Bronchial epithelial cell (primary cell): ENCODE measurements at places on chromosomes 13 and 19. TPM values are rescaled to one million over a fixed set of nuclear protein-coding genes. Genes with fewer than 3 reads are reported as not detected.

GRCh38 chr19:21110183-21110582 lies 28.2 kb downstream of the ZNF714 start:
- no peak for DNase-seq

GRCh38 chr13:46229251-46229650 lies 17.5 kb downstream of the LRRC63 start:
- DNase-seq = no peak

GRCh38 chr13:73508841-73509240 lies 450.0 kb downstream of the KLF5 start:
- DNase-seq = no peak

GRCh38 chr13:97914540-97914939 lies 38.9 kb upstream of the IPO5 start:
- DNase-seq = no peak

DNA sequence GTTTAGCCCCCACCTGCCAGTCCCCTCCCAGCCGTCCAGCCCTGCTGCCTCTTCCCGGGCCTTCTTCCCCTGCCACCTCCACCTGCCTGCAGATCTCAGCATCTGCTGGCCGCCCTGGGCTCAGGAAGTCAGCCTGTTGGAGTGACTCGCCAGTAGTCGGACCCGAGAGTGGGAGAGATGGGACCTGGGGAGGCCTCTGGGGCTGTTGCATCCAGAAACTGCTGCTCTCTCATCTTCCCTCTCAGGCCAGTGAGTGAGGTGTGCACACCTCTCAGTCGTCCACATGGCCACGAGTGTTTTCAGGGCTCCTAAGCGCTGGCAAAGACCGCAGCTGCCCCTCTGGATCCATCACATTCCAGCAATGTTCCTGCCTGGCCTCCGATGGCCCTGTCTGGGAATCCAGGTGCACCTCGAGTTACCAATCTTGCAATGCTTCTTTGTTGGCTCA lies 151.8 kb upstream of the SOX1 start:
- no peak for DNase-seq

DNA sequence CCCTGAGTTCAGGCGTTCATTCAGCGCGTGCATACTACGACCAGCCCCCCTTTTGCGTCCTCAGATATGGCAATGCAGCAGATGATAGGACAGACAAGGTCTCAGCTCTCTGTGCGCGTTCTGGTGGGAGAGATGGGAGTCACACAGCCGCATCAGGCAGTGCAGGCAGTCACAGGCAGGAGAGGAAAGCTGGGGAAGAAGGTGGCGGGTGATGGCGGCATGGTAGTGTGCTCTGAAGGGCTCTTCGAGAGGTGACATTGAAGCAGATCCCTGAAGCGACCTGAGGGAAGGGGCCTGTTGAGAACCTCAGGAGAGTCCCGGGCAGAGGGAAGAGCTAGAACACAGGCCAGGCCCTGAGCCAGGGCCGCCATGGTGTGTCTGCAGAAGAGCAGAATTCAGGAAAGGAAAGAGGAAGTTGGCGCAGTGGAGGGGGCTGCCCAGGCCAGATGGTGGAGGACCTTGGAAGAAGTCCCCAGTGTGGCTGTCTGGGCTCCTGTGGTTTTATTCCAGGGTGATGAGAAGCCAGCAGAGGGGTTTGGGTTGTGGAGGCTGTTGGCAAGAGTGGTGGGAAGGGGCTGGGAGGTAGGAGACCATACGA lies 3.5 kb downstream of the USF2 start:
- DNase-seq = no peak

DNA sequence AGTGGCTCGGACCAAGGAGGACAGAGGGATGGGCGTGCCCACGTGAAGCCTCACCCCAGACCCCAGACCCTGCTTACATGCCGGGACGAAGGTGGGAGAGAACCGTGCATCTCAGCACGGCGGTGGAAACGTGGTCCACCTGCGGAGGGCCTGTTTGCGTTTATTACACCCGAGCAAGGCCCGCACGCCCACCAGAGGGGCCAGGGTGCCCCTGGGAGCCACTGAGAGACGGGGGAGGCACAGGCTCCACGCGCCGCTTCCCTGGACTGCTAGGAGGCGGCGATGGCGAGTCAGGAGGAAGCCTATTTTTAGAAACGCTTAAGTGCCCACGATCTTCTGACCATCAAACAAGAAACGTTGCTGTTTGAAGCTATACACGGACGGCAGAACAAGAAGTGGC lies 80.7 kb downstream of the ATP11A start:
- no peak for DNase-seq

GRCh38 chr13:95564733-95565291 lies 12.3 kb downstream of the CLDN10 start:
- peak; percentile 89 for DNase-seq

DNA sequence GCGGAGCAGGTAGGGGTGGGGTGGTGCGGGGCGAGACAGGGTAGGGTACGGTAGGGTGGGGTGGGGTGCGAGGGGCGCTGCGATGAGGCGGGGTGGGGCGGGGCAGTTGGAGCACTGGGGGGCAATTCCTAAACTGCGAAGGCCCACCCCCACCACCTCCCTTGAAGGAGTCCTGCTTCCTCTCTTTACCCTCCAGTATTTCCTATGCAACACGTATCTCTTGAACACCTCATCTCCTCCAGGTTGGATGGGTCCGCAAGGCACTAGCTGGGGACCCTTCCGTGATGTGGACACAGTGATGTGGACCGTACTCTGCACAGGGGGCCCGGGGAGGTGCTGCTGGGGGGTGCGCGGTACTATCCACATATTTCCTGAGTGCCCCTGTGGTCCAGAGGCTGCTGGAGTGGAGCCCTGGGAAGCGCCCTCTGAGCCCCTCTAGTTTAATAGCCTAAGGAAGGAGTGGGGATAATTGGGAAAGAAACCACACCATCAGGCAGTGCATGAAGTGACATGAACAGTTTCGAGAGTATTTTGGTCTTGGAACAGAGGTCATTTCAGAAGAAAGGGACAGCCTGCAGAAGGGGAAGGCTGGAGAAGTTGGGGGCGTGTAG lies 1.1 kb downstream of the IL17D start:
- DNase-seq = no peak

DNA sequence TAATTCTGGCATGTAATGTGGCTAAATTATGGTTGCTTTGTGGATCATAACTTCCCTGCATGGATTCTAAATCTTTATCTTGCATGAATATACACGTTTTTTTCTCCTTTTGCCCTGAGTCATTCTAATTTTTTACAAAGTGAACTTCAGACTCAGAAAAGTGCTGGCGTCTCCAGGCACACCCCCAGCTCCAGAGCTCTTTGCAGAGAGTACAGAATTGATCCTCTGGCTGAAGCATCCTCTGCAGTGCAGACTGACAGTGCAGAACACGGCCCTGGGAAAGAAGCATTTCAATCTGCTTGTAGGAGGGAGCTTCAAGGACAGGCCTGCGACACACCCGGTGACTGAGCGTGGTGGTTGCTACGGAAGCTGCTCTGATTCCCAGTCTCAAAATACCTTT lies 228.1 kb downstream of the FGF9 start:
- no peak for DNase-seq

- no peak for DNase-seq
These were observed at the start of gene ADPRHL1 for GRCh38 chr13:113452942-113453901. Gene ADPRHL1, minus strand, starts transcription at chr13:113453488. Its CDS starts 51 bp downstream, at chr13:113453437.

DNA sequence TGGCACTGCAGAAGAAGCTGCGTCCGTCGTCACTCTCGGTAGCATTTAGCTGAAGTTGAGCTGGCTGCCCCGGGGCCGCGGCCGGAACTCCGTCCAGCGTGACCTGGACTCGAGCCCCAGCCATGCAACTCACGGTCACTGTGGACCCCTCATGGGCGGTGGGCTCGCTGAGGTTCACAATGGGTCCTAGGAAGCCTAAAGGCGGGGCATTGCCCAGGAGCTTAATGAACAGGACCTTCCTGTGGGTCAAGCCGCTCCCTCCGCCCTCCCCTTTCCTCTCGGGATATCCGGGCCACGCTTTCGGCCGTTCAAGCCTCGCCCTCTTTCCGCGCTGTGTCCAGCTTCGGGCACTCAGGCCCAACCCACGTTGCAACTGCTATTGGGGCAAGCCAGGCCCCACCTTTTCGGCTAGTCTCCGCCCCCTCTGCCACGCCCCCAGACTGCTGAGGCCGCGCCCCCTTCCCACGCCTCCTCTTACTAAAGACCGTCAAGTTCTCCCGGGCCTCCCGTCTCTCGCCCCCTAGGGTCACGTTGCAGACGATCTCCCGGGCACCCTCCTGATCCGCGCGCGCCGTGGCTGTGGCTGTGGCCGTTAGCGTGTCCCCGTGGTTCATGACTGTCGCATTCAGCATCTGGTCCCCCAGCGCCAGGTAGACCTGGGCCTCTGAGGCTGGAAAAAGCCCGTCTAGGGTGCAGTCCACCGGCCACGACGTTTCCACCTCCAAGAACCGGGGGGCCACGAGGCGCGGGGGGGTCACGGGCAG lies 1.4 kb upstream of the RAVER1 start:
- DNase-seq = peak; percentile 86

- DNase-seq = peak; percentile 99
These were observed 216.5 kb downstream of the EFNB2 start for GRCh38 chr13:106318941-106319411.

DNA sequence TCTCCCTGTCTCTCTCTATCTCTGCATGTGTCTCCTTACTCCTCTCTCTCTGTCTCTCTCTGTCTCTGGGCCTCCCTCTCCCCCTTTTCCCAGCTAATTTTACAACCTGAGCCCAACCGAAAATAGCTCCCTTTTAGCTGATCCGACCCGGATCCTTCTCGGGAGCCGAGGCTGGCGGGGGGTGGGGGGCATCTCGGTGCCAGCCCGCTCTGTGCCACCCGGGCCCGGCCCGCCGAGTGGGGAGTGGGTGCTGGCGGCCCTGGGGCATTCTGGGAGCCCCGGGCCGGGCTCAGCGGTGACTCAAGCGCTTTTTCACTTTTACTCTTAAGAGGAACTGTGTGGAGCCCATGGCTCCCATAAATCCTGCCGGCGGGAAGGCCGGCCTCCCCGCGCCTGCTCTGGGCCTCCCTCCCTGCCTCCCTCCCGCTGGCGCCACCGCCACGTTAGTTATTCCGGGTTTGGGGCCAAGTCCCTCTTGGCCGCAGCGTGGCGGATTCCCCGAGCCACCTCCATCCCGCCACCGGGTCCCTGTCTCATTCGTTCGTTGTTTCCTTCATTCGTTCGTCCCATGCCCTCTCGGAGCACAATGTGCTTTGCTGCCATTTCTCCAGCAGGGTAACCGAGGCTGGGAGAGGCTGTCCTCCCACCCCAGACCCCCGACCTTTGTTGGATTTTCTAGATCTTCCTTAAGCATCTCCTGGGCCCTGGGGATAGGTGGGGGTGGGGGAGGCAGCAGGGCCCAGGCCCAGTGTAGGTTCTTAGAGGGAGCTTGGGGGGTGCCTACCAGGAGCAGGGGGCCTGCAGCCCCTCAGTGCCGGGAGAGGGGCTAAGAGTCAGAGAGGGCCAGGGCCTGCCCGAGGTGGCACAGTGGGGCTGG lies 3.2 kb downstream of the NFIC start:
- DNase-seq = no peak

DNA sequence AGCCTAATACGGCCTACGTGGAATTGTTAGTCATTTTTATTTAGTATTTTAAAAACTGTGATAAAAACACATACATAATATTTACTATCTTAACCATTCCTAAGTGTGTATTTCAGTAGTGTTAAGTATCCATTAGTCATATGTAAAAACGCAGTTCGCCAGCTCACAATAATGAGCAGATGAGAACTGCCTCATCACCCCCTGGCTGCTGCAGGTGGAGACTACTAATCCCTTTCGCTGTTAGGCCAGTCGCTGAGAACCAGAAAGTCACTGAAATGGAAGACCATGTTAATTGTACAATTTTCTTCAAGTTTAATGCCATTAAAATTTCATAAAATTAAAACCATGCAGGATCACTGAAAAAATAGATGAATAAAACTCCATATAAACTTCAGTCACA lies 1.6 kb downstream of the ESD start:
- peak; percentile 37 for DNase-seq

DNA sequence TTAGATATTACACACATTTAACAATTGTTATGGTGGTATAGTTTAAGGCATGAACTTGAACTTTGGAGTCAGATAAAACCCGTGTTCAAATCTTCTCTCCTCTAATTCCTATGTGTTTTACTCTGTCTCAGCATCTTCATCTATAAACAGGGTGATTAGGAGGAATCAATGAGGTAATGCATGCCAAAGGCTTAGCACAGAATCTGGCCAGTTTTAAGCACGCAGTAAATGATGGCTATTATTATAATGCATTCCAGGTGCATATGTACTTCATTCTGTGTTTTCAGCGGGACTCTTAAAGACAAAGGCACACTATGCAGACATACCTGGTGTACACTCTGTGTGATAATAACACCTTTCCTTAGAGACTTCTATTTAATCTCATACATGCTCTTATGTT lies 88.0 kb upstream of the FRY start:
- no peak for DNase-seq

DNA sequence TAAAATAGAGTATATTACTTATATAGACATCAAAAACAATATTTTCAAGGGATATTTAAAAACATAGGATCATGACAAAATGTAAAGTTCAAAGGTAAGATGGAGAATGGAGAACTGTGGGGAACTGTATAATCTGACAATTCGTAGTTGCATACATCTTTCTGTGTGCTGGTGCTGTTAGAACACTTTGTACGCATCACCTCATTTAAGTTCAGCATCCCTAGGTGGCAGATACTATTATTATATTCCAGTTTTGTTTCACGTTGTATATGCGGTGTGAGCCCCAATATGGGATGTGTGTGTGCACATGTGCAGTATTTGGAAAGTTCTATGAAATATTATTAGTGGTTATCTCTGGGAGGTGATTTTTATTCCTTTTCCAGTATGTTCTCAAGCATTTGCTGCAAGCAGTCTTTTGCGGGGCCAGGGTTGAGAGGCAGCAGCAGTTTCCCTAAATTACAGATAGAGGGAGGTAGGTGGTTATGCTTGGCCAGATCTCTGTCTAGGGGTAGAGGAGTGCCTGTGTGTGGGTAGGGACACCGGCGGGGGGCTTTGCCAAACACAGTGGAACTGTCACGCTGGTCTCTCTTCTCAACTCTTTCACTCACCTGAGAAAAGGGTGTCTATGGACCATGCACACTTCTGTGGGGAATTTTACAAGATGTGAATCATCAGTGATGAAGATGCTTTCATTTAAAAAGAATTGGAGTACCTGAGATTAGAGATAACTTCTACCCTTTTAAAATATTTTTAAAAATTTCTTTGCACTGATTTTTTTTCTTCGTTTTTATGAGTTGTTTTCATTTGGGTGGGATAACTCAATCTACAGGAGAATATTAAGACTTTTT lies 55.6 kb upstream of the ALOX5AP start:
- peak; percentile 41 for DNase-seq

- DNase-seq = no peak
These were observed 810 bp upstream of the NFKBID start for GRCh38 chr19:35901055-35901644.

Gene C13orf42
- total RNA-seq = not detected in 2 replicates

Gene PLIN4
- 4.4 and 4.7 TPM in 2 replicates for total RNA-seq

Gene GPALPP1
- total RNA-seq = 16.1 and 23.7 TPM in 2 replicates

Gene SLITRK6
- total RNA-seq = 9.0 and 14.5 TPM in 2 replicates

Gene ZNF729
- total RNA-seq = not detected in 2 replicates

Gene TEX26
- total RNA-seq = not detected in 2 replicates

Gene PSG1
- total RNA-seq = not detected in 2 replicates

Gene SPTBN4
- total RNA-seq = 0.53 and 1.8 TPM in 2 replicates

Gene CEACAM21
- not detected in 2 replicates for total RNA-seq

Gene TPTE2
- total RNA-seq = not detected in 2 replicates

Gene IGLON5
- total RNA-seq = not detected in 2 replicates
